Left ventricle myocardium superior (tissue), 1 donor: ENCODE measurements at places on chromosomes 2 and 18.

DNA sequence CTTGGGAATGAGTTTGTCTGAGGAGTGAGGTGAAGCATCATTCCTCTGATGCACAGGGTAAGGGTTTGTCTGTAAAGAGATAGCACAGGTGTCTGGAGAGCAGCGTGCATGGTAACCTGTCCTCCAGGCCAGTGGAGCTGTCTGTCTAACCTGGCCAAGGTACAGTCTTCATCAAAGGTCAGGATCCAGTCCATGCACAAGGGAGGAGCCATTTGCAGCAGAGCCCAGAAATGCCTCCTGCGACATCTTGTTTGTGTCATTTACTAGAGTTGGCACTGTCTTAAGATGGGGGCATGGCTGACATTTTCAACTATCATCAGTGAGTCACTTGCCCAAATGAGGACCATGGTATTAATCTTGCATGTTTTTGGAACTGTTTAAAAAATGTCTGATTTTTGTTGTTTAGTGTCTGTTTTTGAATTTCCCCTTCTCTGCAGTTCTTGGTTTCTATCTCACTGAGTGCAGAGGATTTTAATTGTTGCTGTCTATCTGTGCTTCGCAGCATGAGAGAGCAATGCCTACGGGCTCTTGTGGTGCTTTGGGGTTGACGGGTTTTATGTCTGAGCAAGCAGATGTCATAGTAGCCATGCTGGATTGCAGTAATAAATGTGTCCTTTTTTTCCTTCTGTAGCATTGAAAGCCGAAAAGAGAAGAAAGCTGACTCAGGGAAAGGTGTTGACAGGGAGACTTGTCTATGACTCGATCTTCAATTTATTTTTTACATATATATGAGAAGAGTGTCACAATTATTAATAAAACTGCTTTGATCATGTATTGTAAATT lies 91.3 kb downstream of the DPP4 start:
- no peak for DNase-seq

DNA sequence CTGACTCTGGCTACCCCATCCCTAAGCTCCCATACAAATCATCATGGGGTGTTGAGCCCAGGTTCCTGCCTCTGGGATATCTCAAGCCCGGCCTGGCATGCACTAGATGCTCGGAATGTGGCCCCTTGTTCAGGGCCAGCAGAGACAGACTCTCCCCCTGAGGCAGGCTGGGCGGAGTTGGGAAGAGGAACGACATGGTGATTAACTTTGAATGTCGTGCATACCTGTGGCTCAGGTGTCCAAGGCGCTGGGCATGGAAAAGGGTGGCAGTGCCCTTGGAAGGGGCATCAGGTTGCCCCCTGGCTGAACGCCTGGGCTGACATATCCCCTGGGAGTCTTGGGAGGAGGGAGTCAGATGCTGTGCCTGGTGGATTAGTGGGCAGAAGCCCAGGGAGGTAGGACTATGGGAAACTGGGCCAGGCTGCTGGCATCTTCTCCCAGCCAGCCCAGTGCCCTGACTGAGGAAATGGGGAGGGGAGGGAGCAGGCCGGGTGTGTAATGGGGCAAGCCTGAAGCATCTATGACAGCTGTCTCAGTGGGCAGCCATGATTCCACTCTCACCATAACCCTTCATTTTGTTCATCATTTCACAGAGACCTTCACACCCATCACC lies 57.8 kb upstream of the OTOF start:
- no peak for DNase-seq

- DNase-seq: no peak
These were observed 108.2 kb upstream of the CXCR4 start for GRCh38 chr2:136225950-136226835.

DNA sequence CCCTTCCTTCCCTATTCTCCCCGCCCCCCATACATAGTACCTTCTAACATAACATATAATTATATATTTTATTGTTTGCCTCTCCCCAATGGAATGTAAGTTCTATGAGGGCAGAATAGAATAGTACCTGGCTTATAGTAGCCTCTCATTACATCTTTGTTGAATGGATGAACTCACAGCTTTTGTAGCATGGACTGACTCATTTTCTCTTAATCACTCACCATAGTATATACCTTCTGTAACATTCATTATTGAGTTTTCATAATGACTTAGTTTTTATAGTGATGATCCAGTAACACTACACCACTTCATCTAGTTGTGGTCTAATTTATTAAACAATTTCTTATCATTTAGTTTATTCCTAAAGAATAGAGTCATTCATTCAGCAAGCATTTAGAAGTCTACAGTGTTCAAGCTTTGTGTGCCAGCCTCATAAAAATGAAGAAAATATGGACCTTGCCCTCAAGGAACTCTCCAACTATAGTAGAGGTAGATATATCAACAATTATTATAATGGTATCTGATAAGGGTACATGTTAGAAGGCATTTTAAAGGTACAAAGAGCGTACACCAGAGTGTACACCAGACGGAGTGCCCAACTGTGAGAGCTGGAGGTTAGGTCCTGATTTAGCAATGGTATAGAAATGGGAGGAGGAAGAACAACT lies 31.1 kb downstream of the NCOA1 start:
- DNase-seq: no peak

DNA sequence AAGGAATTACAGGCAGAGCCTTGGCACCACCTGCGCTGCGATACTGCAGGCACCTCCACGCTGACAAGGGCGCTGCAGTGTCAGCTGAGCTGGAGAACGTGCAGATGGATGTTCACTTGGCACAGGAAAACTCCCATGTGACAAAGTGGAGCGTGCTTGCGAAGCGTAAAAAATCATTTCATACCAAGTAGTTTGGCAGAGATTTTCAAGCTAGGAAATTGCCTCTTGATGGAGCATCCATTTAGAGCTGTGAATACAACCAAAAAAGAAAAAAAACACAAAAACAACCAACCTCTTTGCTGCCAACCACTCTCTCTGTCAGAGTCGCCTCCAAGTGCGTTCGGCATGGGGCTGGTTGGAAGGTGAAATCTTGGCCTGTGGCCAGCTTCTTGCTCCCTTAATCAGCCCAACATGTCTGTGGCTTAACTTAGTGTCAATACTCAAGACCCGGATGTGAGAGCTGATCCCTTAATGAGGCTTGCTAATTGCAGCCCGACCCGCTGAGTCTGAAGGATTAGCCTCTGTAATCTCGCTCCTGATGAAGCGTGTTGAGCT lies 38.1 kb downstream of the ACOXL start:
- peak; percentile 63 for DNase-seq

- no peak for DNase-seq
These were observed 671.9 kb downstream of the SUCLG1 start for GRCh38 chr2:83787189-83787588.

DNA sequence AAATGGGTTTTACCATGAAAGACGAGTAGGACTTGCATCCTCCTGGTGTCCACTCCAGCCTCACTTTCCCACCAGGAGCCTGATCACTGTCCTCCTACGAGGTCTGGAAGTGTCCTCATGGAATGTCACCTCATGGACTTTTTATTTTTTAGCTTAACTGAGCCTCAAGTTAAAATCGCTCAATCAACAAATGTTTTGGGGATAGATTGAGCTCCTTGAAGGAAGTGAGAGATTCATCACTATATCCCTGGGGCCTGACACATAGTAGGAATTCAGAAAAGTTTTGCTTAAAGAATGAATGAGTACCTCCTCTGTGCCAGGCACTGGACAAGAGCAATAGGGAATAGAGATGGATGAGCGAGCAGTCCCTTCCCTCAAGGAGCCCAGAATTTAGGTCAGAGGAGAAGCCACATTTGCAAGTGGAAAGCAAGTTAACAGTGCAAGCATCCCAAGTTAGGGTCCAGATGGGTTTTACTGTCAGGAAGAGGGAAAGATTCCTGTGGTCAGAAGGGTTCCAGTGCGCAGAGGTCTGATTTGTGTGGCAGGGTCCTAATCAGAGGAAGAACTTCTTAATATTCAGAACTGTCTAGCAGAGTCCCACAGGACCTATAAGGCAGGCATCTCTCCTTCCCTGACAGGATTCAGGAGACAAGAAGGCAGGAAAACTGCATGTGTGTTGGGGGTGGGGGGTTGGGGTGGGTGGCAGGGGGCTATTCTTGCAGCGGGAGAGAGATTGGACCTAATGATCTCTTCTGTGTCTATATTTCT lies 67.0 kb downstream of the MYCN start:
- no peak for DNase-seq

- no peak for DNase-seq
These were observed 16.5 kb upstream of the CNDP2 start for GRCh38 chr18:74479486-74480148.

GRCh38 chr2:201840726-201841125 lies 34.4 kb downstream of the CDK15 start:
- DNase-seq: no peak

- DNase-seq: no peak
These were observed 53.3 kb upstream of the SLC5A7 start for GRCh38 chr2:107932979-107933378.

DNA sequence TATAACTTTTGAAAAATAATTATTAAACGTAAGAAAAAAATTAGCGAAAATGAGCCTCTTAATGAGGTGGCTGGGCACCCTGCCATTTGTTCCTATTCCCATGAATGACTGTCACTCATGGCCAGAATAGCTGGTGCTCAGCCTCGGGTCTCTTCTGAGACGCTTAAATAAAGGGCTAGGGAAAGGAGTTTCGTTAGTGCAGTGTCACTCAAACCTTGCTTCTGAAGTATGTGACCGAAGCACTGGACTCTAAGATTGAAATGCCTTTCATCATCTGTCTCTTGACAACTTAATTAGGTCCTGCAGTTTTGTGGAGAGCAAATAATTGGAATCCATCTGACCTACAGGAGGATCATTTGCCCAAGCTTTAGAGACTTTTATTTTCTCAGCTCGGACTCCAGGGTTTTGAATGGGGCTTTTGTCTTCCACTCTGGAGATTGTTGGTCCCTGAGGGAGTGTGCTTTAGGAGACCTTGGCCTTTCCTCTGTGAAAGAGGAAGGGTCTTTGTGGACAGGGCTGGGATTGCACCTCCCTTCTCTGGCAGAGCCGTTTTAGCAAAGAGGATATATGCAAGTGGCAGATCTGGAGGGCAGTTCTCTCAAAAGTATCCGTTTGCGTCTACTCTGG lies 42.3 kb upstream of the FHOD3 start:
- no peak for DNase-seq

DNA sequence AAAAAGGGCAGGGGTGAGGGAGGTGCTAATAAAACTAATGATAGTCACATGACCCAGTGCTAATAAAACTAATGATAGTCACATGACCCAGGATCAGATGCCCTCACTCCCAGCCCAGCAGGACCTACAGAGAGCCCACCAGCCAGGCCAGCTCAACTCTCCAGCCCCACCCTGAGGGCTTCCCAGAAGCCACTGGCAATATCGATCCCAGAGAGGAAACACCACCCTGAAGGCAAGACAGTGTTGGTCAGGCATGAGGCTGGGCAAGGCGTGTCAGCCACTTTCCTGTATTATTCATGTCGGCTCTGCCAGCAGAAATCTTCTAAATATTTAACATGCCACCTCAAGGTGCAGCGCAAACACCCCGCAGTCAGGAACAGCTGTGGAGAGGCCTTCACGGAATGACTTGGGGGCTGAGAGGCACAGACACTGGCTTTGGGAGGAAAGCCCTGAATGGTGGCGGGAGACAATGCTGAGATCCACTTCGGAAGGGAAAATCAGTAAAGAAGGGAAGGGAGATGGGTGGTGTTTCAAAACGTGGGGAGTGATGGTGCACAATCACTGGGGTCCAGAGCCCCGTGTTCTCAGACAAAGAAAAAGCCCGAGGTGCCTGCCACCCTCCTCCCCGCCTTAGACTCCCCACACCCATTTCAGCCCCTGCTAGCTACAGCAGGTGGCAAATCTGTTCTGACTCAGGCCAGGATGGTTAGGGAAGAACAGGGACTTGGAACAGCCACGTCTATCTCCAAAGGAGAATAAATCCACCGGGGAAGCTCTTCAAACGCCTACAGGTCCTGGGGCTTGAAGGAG lies 1.4 kb downstream of the REEP1 start:
- DNase-seq: no peak

GRCh38 chr18:2240311-2240705 lies 331.0 kb downstream of the METTL4 start:
- DNase-seq: no peak

GRCh38 chr2:160010361-160011145 lies 51.9 kb downstream of the PLA2R1 start:
- no peak for DNase-seq

- no peak for DNase-seq
These were observed 107.9 kb downstream of the ALPK2 start for GRCh38 chr18:58520969-58521368.

- DNase-seq: no peak
These were observed 694.2 kb upstream of the GYPC start for GRCh38 chr2:125961739-125962138.

DNA sequence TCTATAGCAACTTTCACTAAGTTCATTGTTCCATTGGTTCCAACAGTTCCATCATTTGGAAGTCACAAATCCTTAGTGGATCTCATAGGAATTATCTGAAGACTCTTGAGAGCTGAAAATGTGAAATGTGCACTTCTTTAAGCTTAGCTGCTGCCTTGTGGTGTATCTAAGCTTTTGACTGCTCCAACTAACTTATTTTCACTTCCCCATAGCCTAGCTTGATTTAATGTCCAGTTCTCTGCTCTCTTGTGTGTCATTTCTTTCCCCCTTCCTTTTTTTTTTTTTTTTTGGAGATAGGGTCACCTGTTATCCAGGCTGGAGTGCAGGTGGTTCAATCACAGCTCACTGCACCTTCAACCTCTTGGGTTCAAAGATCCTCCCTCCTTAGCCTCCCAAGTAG lies 34.9 kb upstream of the CD302 start:
- no peak for DNase-seq

GRCh38 chr2:222424276-222424728 lies at the start of gene SGPP2:
Gene SGPP2 (plus strand): TSS chr2:222424543. CDS start chr2:222424603, 60 bp downstream.
- peak; percentile 44 for DNase-seq

DNA sequence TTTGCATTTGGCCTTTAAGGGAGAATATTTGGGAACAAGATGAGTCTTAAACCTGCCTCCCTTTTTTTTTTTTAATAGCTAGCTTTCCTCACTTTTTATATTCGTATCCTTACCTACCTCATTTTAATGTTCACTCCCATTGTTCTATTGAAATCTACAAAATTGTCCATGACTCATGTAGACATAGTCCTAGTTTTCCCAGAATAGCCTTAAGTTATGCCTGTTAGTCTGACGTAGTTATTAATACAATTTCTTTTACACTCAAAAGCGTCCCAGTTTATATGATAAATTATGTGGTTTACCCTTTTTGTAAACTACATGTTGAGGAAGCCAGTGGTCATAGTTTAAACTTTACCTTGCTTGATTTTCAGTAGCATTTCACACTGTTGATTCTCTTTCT lies 73.4 kb downstream of the UBR3 start:
- DNase-seq: no peak

- no peak for DNase-seq
These were observed 10.4 kb upstream of the CXCR4 start for GRCh38 chr2:136128366-136128765.

- DNase-seq: no peak
These were observed 61.8 kb downstream of the TBC1D8 start for GRCh38 chr2:101089419-101089818.

GRCh38 chr2:217263756-217264155 lies 403.9 kb upstream of the TNP1 start:
- no peak for DNase-seq

- DNase-seq: no peak
These were observed 220.4 kb upstream of the SPOPL start for GRCh38 chr2:138280999-138281695.
